ENCODE measurements at places on chromosomes 6 and 20.

DNA sequence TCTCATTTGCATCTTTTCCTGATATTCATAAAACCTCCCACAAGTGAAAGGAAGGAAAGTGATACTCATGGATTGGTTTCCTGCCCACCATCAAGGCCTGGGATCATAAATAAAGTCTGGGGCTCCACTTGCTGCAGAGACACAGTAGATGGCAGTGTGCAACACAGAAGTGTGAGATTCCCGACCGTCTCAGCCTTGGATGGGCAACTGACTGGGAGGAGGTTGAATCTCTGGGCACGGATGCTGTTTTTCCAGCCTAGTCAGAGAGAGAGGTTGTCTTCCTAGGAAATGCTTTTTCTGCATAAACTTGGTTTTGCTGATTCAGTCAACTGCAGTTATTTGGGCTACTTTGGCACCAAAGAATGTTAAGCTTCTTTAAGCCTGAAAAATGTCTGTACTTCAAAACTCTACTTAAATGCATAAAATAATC lies 9.9 kb upstream of the RFPL4B start:
- no peak for DNase-seq

DNA sequence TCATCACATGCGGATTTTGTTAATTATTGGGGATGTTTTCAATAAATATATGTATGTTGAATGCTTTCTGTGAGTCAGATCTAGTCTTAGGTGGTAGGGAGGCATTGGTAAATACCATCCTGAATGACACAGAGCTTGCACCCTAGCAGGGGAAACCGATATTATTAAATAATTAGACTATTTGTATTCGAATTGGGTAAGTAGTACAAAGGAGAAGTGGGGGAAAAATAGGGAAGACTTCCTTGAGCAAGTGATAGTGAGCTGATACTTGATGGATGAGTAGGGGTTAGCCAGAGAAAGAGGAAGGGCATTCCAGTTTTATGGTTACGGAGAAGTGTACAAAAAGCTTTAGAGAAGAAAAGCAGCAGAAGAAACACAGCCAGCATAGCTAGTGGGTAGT lies 1.5 kb downstream of the RIOK1 start:
- no peak for DNase-seq

DNA sequence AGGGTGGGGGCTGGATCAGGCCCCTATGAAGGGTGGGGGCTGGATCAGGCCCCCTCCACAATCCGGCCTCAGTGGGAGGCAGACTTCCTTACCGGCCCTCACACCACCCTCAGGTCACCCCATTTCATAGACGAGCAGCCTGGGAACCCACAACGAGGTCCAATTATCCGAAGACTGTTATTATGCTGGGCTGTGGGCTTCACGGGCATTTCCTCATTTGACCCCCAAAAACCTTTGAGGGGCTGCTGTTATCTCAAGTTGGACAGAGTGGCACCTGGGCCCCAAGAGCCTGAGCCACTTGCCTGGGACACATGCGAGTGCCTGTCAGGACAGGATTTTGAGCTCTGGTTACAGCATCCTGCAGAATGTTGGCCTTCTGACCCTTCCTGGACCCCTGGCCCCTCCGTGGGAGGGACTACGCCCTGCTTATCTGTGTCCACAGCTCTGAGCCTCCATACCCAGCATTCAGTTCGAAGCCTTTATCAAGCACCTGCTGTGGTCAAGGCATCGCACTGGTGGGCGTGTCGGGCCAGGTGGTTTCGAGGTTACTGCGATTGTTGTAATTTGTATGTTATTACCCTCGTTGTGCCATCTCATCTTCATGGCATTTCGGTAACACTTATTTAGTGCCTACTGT lies 34.5 kb upstream of the PCMTD2 start:
- DNase-seq = no peak

GRCh38 chr20:2801286-2801728 lies 880 bp upstream of the CPXM1 start:
- DNase-seq = no peak

DNA sequence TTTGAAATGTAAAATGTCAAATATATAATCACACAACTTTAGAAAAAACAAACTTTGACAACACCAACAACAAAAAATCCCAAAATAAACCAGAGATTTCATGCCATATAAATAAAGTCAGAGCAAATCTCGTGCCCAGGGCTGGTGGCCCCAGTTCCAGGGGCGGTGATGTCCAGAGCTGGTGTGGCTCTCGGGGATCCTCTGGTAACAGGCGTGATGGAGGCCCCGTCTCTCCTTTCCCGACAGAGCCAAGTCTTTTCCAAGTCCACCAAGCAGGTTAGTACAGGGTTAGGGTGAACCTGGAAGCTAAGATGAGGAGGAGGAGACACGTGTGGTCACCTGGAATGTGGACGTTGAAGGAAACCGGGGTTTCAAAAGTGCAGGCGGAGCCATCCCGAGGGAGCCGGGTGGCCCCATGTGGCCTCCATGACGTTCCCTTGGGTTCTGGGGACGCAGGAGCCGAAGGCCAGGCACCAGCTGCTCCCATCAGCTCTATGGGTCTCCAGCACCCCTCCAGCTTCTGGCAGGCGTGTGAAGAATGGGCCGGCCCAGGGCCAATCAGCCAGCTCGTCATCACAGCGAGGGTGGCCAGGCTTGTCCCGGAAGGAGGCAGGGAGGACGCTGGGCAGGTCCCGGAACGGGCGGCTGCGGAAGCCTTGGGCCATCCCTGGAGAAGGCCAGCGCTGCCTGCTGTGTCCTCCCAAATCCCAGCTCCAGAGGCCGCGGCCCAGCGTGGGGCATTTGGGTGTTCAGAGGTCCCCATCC lies 202.5 kb downstream of the PREX1 start:
- DNase-seq = no peak

- DNase-seq = no peak
Observed at GRCh38 chr6:122676688-122677087, 66.5 kb downstream of the PKIB start.

DNA sequence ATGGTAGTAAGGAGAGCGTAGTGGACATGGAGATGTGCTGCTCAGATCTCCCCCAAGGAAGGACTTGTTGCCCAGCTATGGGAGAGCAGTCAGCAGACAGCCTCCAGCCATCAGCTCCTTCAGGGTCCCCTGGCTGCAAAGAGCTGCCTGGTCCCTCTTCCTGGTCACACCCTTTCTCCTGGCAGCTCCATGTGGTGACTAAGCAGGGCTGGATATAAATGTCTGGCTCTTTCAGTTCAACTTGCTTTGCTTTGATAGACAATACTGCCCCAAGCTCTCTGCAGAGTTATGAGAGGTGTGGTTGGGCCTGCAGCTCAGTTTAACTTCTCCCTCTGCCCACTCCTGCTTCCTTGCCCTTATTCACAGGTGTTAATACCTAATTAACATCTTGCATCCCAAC lies 64.1 kb upstream of the DDR1 start:
- DNase-seq = no peak

GRCh38 chr6:70380252-70380651 lies 33.1 kb upstream of the FAM135A start:
- DNase-seq = no peak

- DNase-seq = no peak
Observed at GRCh38 chr20:51570739-51571459, 28.4 kb upstream of the NFATC2 start.

- no peak for DNase-seq
Observed at GRCh38 chr6:14476793-14477531, 359.4 kb downstream of the CD83 start.

GRCh38 chr20:3077618-3078134 lies 6.3 kb downstream of the OXT start:
- DNase-seq = no peak

- DNase-seq = no peak
Observed at GRCh38 chr20:43993560-43993959, 78.9 kb downstream of the TOX2 start.

GRCh38 chr6:8361259-8361658 lies 74.1 kb downstream of the SLC35B3 start:
- DNase-seq = no peak

- DNase-seq = no peak
Observed at GRCh38 chr6:30725713-30726505, 5.8 kb downstream of the TUBB start.

GRCh38 chr20:919491-919916 lies 3.4 kb upstream of the ANGPT4 start:
- DNase-seq = no peak

DNA sequence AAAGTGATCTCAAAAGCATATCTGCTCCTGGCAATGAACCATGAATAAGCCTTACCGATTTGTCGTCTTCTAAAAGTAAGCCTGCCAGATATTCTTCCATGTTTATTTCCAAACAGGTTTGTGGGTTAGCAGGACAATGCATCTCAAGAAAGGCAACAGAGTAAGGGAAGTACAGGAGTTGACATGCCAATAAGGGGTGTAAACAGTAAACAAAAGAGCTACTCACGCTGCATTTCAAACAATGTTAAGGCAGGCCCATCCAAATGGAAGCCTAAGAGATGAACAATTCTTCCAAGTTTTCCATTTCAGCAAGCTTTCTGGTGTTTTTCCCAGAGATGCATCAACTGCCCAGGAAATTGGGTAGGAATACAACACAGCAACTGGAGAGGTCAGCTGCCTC lies 27.8 kb upstream of the CRIP3 start:
- DNase-seq = no peak

All from CD4-positive, alpha-beta T cell treated with Interleukin-15 for 4 hours (primary cell).